ENCODE measurements at places on chromosomes 12 and 14.

GRCh38 chr14:27278341-27278740 lies 680.5 kb upstream of the NOVA1 start:
- DNase-seq = no peak

DNA sequence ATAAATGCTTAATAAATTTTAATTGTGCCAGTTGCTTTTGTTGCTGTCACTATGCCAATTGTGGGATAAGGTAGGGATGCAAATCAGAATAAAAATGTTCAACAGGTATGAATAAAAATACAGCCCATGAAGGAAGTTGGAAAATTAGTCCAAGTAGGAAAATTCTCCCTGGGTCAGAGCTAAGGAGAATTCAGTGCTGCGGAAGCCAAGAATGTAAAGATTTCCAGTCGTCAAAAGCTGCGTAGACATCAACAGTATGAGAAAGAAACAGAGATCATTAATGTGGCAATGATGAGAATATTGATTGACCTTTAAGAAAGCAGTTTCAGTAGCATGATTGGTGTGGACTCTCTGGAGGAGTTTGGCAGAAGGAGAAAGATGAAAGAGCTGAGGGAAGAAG lies 87.9 kb downstream of the PLEKHA5 start:
- no peak for DNase-seq

DNA sequence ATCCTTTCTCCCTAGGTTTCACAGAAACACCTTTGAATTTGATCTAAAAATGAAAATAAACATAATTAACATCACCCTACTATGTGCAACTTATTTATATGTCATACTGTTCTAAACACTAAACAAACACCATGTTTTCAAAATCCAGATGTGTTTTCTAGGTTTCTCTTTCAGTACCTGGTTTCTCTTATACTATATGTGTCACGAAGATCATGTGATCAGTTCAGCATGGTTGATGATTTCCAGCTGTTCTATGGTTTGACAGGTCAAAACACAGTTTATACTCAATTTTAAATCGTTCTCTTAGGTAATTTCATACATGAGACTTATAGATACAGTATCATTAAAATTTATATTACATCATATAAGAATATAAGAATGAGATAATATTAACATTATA lies 373.1 kb downstream of the SOX5 start:
- DNase-seq = no peak

- DNase-seq = no peak
Measured at GRCh38 chr14:63761351-63762117, 33.7 kb upstream of the SGPP1 start.

- DNase-seq = no peak
Measured at GRCh38 chr12:114661245-114661644, 22.7 kb downstream of the TBX3 start.

GRCh38 chr14:64388533-64389285 lies 556 bp downstream of the MTHFD1 start:
- no peak for DNase-seq

- DNase-seq = no peak
Measured at GRCh38 chr14:31717294-31718085, 156.3 kb downstream of the NUBPL start.

- no peak for DNase-seq
Measured at GRCh38 chr12:99035803-99036202, 390.7 kb downstream of the APAF1 start.

GRCh38 chr12:123828120-123828519 lies 66.0 kb downstream of the DNAH10 start:
- no peak for DNase-seq

GRCh38 chr12:87935216-87935615 lies 94.0 kb downstream of the C12orf50 start:
- DNase-seq = no peak

GRCh38 chr14:68573126-68573525 lies 219.7 kb downstream of the ZFP36L1 start:
- no peak for DNase-seq

- no peak for DNase-seq
Measured at GRCh38 chr12:53694756-53695151, 18.9 kb upstream of the ATP5MC2 start.

DNA sequence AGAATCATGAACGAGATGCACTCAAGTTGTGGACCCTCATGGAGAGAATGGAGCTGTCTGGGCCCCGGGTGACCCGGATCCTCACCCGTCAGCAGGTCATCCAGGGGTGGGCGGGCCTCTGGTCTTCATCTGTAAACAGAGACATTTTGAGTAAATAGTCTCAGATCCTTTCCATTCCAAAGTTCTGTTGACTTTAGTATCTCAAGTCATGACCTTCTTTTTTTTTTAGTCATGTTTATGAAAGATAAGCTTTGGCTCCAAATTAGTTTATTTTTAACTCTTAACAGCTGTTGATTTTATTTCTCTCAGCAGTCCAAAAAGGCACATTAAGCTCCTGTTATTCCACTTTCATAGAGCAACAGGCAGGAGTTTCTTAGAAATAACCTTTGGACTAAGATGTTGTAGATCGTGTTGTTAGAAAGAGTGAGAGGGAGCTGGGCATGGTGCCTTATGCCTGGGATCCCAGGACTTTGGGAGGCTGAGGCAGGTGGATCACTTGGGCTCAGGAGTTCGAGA lies 48.9 kb upstream of the AMN start:
- no peak for DNase-seq

GRCh38 chr12:45912774-45913173 lies 77.6 kb downstream of the SCAF11 start:
- DNase-seq = no peak

- no peak for DNase-seq
Measured at GRCh38 chr14:34030864-34031263, 80.0 kb upstream of the EGLN3 start.

DNA sequence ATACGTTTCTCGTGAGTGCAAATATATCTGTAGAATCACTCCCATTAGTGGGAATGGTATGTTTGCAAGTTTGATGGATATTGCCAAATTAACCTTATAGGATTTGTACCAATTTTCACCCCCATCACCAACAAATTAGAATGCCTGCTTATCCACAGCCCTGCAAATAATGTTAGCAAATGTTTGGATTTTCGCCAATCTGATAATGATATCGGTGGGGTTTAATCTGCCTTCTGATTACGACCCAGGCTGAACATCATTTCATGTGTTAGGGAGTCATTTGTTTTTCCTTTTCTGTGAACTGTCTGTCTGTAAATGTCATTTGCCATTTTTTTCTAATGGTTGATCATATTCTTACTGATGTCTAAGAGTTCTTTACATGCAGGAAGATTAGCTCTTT lies 4.1 kb upstream of the DAZAP2 start:
- no peak for DNase-seq

DNA sequence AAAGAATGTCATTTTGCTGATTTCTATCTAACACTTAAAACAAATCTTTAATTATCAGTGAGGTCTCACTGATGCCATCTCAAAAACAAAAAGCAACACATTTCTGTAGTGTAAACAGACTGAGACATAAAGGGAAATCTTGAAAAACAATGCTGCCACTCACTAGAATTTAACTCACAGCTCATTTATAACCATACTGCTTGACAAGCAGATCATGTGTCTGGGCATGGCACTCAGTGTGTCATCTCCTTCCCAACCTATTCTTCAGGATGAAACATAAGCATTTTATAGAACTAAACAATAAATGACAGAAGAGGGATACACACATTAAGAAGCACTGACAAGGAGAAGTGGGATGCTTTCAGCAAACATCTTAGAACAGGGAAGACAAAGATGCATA lies 22.4 kb downstream of the ATF7 start:
- no peak for DNase-seq

DNA sequence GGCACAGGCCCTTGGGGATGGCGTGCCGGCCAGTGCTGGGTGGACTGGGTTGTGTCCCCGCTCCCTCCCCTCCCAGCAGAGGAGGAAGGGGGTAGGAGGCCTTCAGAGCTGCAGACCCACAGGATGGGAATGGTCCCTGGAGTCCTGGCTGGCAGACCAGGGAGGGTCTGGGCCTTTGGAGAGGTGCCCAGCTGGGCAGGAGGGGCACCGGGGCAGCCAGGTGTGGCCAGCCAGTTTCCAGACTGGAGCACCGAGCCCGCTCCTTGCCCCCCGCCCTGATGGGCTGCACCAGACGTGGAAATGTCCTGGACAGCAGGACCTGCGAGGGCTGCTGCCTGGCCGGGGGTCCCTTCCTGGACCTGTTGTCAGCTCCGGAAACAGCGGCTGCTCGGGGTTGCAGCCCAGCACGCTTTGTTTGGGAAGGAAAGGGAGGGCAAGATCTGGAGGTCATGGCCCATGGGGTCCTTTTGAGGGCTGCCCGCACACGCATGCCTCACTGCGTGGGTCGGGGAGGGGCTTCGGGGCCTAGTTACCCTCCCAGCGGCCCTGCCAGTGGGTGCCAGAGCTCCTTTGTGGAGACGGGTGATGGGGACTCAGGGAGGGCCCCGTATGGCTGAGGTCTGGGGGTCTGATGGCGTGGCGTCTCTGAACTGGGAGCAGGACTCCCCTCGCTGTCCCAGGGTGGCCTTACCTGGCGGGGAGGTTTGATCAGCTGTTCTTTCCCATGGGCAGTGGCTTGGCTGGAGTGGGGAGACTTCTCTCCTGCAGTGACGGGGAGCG lies 9.1 kb downstream of the KIF26A start:
- no peak for DNase-seq

DNA sequence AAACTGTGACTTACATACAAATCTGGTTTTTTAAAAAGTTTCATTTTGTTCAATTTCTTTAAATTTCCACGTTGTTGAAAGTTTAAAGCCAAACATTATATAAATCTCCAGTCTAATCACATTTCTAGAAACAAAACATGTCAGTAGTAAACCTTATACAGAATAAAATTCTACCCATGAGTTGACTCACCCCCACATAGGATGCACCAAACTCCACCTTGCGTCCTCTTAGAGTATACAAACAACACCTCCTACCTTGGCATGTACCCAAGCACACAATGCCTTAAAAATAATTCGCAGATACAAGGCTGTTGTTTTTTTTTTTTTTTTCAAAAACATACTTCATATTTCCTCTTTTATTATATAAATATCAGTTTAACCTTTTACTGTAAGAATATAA lies 3.3 kb downstream of the FBXL14 start:
- DNase-seq = no peak

DNA sequence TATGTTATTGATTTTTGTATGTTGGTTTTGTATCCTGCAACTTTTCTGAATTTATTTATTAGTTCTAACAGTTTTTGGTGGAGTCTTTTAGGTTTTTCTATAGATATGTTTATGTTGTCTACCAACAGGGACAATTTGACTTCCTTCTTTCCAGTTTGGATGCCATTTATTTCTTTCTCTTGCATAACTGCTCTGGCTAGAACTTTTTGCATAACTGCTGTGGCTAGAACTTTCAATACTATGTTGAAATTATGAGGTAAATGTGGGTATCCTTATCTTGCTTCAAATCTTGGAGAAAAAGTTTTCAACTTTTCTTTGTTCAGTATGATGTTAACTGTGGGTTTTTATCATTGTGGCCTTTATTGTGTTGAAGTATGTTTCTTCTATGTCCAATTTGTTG lies 39.9 kb upstream of the PLBD1 start:
- DNase-seq = no peak

GRCh38 chr12:127928615-127929571 lies 338.1 kb upstream of the TMEM132C start:
- no peak for DNase-seq

DNA sequence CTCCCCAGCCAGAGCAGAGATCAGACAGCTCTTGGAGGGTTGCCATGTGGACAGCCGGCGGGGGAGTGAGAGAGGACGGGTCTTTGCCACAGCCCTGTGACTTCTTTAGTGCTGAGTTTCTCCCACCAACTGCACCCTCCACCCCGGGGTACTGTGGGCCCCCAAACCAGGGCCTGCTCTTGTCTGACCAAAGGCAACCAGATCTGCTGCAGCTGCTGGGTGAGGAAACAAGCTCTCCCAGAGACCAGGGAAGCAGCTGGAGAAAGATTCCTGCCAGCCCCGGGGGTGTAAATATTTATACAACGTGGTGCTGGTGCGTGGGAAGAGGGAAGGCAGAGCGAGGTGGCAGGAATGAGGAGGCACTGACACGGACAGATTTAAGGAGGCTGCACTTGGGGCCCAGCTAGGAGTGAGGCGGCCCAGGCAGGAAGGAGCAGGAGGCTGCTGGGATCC lies 14.3 kb upstream of the ZFP36L1 start:
- DNase-seq = no peak

DNA sequence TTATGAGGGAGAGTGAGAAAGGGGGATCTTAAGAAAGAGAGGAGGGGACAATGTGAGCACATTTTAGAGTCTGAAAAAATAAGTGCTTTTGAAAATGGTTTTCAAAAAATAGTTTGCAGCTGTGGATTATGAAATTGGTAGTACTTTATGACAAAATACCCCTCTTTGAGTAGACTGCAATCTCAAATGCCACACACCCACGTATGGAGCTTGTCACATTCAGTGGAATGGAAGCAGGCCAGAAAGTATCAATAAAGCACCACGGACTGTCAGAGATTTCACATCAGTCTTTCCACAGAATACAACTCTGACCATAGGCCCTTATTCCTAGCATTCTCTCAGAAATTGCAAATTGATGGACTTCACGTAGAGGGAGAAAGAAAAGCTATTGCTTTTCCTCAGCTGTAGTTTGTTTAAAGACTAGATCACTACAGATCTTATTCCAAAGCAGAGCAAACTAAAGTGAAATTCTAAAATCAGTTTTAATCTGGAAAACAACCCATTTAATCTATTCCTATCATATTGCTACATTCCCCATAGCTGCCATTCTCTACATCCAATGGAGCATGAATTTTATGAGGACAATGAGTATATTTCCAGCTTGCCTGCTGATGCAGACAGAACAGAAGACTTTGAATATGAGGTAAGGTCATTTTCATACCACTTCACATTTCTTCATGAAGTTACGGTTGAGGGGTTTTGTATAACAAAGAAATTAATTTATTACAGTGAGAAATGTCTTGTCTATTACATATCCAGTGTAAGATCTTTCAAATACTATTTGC lies 321.3 kb downstream of the PDZRN4 start:
- no peak for DNase-seq

DNA sequence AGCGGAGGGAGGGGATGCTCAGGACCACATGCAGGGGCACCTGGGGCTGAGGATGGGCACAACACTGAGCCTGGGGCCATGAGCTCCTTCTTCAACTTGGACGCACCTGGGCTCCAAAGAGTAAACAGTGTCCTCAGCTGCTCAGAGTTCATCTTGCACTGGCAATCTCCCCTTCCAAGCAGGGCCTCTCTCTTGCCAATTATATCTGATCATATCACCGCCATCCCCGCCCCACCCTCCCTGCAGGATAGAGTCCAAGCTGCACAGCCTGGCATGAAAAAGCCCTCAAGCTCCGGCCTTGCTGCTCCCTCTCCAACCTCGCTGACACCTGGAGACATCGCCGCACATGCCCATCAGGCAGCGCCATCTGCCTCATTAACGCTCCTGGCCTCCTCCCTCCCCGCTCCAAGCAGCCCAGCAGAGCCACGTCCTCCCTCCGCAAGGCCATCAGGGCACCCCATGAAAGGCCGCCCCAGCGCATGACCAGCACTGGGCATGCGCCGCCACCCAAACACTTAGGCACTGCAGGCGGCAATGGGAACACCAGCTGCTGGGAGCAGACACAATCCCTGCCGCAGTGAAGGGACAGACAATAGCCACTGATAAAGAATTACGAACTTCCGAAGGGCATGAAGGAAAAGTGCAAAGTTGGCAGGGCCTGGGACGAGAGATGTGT lies 88.8 kb downstream of the CHGA start:
- no peak for DNase-seq

Measured in stimulated activated CD8-positive, alpha-beta memory T cell treated with anti-CD3 and anti-CD28 coated beads, Interleukin-7, amount 100 ng/mL, for 1 hour (primary cell).